SK-N-SH treated with all-trans-retinoic acid at 6 μM for 48 hours (cell line): ENCODE measurements at places on chromosomes 2 and 18.

GRCh38 chr2:100765481-100765880 lies 54.5 kb upstream of the NPAS2 start:
- ATAC-seq, result peak; percentile 16; the same call in 2 of the 3 replicates

- peak; percentile 19 for ATAC-seq
Observed at GRCh38 chr18:51195451-51196117, 1.9 kb downstream of the MEX3C start.

GRCh38 chr2:119256582-119256921 lies 32.9 kb downstream of the STEAP3 start:
- ATAC-seq, result no peak

- no peak for ATAC-seq
Observed at GRCh38 chr2:239278361-239278760, 122.5 kb downstream of the HDAC4 start.

DNA sequence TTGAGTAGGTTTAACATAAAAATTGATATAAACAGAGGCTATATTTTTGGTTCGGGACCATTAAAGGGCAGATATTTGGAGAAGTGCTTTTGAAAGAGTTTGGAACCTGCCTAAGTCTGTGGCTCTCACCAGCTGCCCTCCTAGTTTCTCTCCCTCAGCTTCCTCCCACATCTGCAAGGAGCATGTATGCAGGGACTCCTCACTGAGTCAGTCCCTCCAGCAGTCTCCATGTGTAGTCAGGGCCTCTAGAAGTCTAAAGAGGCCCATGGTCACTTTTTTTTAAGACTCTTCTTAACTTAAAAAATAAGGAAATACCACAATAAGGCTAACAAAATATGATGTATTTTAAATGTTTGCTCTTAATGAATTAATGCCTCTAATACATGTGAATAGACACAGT lies 220.0 kb upstream of the TANK start:
- ATAC-seq, result no peak

DNA sequence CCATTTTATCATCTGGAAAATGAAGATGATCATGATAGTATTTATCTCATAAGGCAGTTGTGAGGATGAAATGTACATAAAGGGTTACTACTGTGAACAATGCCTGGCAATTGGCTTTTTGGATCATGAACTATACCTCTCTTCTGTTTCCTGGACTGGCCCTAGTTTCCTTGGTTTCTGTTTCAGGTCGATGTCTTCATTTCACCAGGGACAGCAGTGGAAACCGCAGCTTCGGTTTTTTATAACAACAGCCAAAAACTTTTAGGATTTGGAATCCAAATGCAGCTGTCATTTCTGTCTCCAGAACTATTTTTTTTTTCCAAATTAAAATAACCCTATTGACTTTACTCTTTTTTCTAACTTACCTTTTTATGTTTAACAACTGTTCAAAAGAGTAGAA lies 425.1 kb downstream of the RND3 start:
- no peak for ATAC-seq

DNA sequence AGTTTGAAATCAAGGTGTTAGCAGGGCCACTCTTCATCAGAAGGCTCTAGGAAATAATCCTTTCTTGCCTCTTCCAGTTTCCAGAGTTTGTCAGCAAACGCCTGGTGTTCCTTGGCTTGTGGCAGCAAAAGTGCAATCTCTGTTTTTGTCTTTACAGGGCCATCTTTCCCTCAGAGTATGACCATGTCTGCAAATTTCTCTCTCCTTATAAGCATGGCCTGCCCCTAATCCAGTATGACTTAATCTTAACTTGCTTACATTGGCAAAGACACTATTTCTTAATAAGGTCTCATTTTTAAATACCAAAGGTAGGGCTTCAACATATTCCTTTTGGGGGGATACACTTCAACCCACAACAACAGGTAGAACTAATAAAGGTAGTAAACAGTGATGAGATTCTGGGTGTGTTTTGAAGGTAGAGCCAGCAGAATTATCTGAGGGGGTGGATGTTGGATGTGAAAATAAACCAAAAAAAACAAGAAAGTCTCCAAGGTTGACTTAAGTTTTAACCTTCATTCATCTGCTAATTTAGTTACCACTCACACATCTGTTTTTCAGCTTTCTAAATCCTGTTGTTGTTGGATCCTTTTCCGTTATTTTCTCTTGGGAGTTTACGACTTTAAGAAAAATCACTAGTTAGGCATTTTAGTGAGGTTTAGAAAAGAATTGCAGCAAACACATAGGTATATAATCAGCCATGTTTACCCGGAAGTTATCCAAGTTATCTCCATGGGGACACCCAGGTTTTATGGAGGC lies 234.4 kb upstream of the FIGN start:
- ATAC-seq, result no peak

- ATAC-seq, result peak; percentile 84
Observed at GRCh38 chr2:175606010-175606841, 395.8 kb downstream of the LNPK start.

- no peak for ATAC-seq
Observed at GRCh38 chr2:57698935-57699449, 347.6 kb upstream of the VRK2 start.

- no peak for ATAC-seq
Observed at GRCh38 chr2:191845248-191845715, 1.6 kb downstream of the CAVIN2 start.

DNA sequence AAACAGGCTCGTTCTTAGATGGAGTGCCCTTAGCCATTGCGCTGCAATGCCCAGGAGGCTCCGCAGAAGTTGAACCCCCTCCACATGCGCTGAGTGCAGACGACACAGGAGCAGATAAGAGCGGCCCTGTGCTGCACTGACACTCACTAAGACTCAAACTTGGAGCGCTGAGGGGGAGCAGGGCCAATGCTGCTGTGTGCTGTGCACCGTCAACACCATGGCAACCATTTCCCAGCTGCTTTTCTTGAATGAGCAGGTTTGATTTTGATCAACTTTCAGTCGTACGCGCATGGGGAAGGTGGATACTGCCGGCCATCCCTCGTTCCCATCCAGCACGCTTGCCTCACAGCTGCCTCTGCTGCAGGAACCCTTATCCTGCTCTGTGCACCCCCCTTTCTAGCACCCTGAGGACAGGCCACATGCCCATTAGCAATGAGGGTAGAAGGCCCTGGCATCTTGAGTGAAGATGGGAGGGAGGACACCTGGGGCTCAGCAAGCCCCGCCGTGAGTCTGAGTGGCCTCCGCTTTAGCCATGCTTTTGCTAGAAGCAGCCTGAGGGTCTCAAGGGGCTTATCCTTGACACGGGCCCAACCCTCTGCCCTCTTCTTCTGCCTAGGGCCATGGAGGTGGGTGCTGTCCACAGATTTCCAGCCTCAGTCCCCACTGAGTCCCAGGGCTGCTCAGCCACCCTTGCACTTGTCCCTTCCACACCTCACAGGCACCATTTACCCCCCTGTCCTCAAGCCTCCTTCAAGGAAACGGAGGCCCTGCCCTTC lies 271.9 kb downstream of the PHLPP1 start:
- no peak for ATAC-seq

DNA sequence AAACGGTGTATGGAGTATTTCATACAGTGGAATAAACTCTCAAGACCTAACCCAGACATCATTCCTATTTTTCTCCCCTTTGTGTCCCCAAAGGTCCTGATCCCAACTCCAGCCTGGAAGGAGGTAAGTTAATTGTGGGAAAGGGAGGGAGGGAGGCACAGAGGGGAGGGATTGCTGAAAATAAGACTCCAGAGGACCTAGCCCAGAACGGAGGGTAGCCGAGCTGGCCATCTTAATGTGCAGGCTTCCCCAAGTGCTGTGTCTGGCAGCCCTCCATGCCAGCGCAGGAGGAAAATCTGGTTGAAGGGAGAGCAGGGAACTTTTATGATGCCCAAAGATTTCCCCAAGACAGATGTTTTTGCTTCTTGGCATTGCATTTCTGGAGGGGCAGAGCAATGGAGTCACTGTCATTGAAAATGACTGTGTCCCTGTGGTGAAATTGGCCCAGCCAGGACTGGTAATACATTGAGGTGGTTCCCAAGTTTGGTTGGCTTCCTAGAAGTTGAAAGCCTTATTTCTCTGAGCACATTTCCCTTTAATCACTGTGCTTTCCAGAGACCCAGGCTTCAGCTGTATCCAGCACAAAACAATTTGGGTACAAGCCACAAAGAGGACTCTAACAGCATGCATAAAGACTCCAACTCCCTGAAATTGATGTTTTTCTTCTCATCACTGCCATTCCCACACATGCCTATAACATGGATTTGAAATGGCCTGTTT lies 202.7 kb downstream of the AGPS start:
- ATAC-seq, result no peak

GRCh38 chr18:63312019-63312409 lies 7.6 kb downstream of the BCL2 start:
- ATAC-seq, result no peak

DNA sequence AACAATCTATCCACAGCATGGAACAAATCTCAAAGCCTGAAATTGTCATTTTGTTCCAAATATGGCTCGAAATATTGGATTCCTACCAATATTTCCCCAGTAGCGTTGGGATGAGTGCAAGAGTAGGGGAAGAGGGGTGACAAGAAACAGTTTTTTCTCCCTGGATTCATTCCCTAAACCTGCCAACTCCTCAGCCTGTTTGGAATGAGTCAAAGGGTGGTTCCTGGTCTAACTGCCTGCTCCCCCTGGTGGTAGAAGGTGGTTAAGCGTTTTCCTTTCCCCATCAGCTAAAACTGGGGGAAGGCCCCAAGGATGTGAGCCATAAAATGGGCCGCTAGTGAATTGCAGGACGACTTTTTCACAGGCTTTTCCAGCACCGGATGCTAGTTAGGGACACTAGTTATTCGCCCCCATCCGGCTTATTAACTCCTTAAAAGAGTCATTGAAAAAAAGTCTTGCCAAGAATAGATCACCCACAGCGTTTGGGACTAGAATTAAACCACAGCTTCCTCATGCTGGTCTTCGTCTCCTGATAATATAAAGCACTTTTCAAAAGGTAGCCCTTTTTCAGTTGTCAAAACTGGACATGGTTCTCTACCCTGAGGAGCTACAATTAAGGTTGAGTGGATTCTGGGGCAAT lies 72.5 kb downstream of the DHRS9 start:
- peak; percentile 91 for ATAC-seq

DNA sequence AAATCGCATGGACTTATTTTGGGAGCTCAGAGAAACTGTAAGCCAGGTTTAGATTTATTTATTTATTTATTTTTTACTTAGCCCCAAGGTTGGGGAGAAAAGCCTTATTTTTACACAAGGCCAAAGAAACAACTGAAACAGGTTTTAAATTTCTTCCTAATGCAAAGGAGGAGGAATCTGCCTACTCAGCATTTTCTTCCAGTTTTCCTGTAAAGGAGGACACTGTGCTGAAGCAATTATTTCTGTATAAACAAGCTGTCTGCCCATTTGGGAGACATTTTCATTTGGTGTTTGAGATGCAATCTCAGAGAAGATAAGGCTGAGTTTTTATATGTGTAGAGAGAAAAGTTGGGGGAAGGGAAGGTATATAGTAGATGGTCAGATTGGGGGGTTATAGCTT lies 125.0 kb downstream of the ETAA1 start:
- no peak for ATAC-seq

- ATAC-seq, result no peak
Observed at GRCh38 chr2:83561592-83561991, 897.5 kb downstream of the SUCLG1 start.

DNA sequence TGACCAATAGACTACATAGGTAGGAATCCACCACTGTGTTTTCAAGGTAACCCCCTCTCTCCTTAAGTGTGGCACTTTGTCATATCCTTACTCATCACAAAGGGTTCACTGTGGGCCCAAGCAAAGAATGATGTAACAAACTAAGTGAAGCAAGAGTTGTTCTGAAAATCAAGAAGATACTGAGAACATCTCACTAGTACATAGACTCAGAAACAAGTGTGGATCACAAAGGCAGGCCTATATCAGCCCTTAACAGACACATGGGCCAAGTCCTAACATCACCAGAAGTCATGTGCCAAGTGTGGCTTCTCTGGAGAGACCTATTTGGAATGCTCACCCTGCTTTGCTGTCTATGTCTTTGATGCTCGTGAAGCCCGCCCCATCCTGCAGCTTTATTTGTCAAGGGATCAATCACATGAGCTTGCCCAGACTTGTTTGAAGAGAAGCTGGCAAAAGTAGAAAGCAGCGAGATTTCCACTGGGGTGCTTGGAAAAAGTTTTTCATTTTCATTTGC lies 131.2 kb upstream of the TTC39C start:
- no peak for ATAC-seq

DNA sequence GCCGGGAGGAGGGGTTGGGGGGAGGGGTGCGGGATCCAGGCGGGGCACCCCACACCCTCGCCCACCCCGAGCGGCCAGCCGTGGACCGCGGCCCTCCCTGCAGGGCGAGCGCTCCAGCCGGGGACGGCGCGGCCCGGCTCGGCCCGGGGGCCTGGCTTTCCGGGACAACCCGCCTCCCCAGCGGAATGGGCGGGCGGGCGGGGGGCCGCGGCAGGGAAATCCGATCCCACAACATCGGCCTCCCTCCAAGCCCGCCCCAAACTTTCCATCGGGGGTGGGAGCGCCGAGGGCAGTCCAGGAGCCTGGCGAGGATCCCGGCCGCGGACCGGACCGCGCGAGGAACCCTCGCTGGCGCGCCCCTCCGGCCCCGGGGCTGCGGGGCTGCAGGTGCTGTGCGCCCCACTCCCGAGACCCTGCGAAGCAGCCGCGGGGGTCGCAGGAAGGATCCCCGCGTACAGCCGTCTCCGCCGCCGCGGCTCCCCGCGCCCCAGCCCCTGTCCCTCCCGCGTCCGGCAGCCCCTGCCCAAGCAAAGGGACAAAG lies 529 bp downstream of the SEMA4C start:
- peak; percentile 49 for ATAC-seq

GRCh38 chr2:44663471-44664073 lies 277.9 kb upstream of the SIX3 start:
- no peak for ATAC-seq

DNA sequence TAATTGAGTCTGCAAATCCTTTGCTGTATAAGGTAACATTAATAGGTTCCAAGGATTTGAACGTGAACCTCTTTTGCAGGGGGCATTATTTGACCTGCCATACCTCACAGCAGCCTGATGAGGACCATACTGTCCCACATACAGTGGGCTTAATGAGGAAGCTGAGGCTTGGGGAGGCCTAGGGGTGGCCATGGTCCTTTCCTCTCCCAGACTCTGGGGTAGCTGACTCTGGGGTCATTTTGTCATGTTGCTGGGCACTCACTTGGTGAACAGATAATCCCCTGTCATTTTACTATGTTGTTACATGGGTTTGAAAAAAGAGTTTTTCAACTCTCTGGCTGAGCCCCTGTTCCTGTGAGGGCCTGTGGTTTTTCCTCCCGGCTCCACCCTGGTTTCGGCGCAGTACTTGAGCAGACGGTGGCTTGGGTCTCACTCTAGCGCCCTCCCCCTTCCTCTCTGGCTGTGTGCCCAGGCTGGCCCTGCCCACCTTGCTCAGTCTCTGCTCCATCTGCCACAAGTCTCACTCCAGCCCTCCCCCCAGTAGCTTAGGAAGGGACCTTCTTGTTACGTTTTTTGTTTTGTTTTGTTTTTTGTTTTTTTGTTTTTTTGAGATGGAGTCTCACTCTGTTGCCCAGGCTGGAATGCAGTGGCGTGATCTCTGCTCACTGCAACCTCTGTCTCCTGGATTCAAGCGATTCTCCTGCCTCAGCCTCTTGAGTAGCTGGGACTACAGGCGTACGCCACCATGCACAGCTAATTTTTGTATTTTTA lies 21.0 kb downstream of the INPP4A start:
- ATAC-seq, result peak; percentile 86
